ENCODE measurements at places on chromosomes 11 and 22.

GRCh38 chr11:70065318-70066135, 12.6 kb upstream of the ANO1 start:
- no peak for DNase-seq

- DNase-seq = no peak
These were observed 1.2 kb downstream of the GRK2 start for GRCh38 chr11:67267188-67268080.

GRCh38 chr11:135019899-135020298, 607.9 kb upstream of the B3GAT1 start:
- DNase-seq = no peak

- DNase-seq = peak; percentile 8
These were observed 648 bp downstream of the PAFAH1B2 start for GRCh38 chr11:117144477-117145392.

- no peak for DNase-seq
These were observed 78.6 kb downstream of the MAML2 start for GRCh38 chr11:96264364-96264763.

- DNase-seq = no peak
These were observed 5.8 kb downstream of the CYB5R2 start for GRCh38 chr11:7667460-7667859.

GRCh38 chr22:47324435-47324990, 562.1 kb downstream of the TBC1D22A start:
- no peak for DNase-seq

- peak; percentile 2 for DNase-seq
These were observed 13.1 kb downstream of the TAF1D start for GRCh38 chr11:93727985-93728791.

- no peak for DNase-seq
These were observed at the start of gene SMTNL1 for GRCh38 chr11:57536947-57537619. Gene SMTNL1 (plus strand): TSS chr11:57537595. CDS start chr11:57542643, 5,048 bp downstream.

DNA sequence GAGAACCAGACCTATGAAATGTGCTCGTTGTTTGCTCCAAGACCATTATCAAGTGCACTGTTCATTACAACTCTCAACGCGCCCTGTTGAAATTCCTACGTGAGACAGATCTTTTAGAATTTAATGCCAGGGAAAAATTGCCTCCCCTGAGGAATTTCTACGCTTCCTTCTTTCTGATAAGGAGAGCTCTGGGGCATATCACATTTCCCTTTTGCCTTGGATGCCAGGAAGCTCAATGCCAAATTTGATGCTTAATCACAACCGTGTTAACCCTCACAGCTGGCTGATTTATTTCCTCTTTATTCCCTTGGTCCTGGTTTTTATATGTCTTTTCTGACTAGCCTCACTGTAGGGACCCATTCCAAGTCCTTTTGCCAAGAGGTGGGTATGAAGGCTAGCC, 109.4 kb downstream of the MICAL2 start:
- DNase-seq = no peak

- DNase-seq = no peak
These were observed 2.8 kb upstream of the CCND1 start for GRCh38 chr11:69637941-69638871.

DNA sequence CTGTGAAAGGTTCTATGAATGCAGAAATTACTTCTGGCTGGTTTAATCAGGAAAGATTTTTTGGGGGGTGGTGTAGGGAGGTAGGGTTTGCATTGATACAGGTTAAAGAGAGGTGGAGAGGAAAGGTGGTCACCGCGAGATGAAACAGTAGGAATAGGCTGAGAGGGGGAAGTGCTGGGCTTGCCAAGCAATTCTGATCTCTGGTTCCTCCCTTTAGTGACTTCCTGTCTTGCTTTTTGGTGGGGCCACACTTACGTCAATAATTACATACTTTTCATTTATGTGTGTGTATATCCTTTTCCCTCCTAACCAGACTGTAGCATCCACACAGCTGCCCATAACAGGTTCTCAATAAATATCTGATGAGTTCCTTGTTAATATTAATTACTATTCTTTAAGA, 120.0 kb downstream of the CTNND1 start:
- DNase-seq = no peak

GRCh38 chr11:86174101-86175046, 70.2 kb upstream of the EED start:
- DNase-seq = no peak

DNA sequence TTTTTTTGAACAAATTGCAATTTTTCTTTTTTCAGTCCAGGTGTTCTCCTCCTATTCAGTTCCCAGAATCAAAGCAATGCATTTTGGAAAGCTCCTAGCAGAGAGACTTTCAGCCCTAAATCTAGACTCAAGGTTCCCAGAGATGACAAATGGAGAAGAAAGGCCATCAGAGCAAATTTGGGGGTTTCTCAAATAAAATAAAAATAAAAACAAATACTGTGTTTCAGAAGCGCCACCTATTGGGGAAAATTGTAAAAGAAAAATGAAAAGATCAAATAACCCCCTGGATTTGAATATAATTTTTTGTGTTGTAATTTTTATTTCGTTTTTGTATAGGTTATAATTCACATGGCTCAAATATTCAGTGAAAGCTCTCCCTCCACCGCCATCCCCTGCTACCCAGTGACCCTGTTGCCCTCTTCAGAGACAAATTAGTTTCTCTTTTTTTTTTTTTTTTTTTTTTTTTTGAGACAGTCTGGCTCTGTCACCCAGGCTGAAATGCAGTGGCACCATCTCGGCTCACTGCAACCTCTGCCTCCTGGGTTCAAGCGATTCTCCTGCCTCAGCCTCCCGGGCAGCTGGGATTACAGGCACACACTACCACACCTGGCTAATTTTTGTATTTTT, 6.2 kb upstream of the UBE4A start:
- DNase-seq = no peak

DNA sequence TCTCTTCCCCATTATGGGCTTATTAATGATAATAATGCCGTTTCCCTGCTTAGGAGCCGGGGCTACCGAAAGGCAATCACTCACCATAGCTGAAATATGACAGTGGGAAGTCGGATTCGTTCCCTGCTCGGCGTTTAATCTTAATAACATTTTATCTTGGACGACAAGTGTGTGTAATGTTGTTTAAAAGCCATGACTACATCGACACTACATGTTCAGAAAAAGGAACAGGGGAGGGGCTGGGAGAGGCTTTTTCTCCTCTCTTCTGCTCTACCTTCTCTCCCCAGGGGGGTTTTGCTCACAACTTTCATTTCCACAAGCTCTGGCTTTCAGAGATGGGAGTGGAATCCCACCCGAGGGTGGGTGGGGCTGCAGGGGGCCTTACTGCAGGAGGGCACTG, 105.5 kb downstream of the DSCAML1 start:
- no peak for DNase-seq

DNA sequence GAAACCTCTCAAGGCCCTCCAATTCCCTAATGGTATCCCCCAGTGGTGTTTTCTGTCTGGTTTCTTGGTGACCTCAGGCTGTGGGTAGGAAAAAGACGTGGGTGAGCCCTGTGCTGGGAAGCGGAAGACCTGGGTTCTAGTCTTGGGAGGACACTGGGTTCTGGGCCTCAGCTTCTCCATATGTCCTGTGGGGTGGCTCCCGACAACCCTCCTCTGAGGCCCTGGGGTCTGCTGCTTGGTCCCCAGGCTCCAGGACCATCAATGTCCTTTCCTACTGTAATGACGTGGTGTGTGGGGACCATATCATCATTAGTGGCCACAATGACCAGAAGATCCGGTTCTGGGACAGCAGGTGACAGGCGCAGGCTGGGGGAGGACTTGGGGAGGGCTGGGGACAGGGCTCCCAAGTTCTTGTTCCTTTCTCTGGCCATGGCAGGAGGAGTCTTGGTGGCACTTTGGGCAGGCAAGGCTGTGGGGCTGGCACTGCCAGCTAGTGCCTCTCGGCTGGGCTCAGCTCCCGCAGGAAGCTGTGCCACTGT, 12.8 kb downstream of the ATG16L2 start:
- DNase-seq = no peak

DNA sequence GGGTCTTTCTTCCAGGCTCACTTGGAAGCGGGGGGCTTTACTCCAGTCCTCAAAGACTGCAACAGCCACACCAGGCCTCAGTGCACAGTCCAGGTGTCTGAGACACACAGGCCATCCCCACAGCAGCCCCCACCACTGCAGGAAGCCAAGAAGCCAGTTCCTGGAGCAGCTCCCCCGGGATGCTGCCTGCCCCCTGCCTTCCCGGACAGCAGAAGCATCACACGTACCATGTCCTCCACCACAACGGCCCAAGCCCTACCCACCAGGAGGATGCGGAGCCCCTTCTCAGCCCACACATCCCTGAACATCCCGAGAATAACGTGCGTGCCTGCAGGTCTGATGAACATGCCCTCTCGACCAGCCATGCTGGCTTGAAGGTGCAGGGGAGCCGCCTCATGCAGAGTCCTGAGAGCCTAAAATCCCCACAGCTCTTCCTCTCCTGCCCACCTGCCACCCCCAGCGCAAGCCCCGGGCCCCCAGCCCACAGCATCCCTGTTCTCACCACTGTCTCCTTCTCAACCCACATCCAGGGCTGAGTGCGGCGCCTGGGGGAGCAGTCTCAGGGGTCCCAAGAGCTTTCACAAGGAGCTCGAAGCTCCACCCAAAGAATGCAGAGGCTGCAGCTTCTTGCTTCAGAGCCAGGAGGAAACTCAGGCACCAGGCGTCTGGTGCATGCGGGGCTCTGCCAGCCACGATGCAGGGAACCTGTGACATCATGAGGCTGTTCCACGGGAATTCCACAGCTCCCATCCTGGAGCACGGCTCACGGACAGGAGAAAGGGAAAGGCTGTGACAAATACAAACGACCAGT, 209.6 kb downstream of the BRD1 start:
- DNase-seq = no peak

DNA sequence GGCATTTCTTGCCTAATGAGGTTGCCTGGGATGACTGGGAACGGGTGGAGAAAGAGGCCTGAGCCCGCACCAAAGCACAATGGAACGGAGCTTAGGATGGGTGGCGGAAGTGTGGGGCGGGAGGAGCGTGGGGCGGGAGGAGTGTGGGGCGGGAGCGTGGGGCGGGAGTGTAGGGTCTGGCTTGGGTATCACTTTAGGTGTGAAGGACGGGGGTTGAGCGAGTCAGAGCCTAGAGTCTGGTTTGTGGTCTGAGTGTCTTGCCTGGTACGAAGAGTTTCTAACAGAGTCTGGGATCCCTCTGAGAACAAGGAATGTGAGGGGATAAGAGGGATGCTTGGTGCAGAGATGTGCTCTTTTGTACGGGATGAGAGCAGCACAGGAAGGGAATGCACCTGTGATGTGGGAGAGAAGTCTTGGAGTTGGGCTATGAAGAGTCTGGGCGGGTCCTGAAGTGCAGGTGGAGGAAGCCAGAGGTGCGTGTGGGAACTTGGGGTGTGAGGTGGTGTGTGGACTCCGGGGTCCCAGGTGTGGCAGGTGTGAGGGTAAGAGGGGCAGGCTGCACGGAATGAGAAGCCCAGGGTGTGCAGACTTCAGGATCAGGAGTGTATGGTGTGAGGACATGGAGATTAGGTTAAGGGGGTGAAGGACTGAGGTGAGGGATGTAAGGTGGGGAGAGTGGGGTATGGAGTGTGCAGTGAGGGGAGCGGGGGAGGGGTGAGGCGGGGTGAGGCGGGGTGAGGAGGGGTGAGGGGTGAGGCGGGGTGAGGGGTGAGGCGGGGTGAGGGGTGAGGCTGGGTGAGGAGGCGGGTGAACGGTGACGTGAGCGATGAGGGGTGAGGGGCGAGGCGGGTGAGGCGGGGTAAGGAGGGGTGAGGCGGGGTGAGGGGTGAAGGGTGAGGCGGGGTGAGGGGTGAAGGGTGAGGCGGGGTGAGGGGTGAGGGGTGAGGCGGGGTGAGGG, 1.0 kb downstream of the SYCE3 start:
- DNase-seq = no peak

DNA sequence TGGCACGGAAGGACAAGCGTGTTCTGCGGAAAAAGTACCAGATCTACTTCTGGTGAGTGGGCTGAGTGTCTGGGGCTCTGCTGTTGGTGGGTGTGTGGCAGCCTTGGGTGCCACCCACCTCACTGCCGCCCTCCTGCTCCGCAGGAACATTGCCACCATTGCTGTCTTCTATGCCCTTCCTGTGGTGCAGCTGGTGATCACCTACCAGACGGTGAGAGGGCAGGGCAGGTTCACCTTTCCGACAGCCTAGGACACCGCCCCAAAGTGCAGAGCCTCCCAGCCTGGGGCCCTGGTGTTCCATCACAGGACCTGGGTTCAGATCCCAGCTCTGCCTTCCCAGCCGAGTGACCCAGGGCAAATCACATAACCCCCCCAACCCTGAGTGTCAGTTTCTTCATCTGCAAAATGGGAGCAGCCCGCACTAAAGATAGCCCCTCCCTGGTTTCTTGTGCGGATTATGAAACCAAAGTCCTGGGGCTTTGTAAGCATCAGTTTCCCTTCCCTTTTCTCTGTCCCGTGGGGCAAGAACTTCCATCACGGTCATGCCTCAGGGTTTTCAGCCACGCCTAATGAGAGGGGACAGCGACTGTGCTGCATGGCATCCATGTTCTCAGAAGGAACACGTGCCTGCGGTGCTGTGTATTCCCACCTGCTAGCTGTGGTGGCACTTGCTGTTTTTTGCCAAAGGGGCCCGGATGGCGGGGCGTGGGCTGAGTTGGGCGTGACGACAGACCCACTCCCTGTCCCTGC, 9.8 kb upstream of the TAGLN start:
- no peak for DNase-seq

- DNase-seq = no peak
These were observed 23.8 kb downstream of the LRP4 start for GRCh38 chr11:46894506-46894905.

GRCh38 chr11:33290319-33290718, 33.1 kb downstream of the HIPK3 start:
- no peak for DNase-seq

DNA sequence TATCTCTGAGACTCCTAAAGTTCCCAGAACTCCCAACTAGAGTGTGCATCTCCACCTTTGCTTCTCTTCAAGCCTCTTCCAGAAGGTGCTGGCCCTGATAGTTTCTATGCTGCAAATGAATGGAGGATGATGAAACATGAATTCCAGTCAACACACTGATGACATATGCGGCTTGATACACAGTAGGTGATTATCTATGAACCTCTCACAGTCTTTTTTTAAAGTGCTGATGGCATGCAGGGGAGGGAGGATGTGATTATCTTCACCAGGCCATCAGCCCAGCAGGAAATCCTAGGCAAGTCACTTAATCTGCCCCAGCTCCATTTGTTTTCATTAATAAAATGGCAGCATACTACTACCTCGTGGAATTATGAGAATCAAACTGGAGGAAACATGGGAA, 548.5 kb downstream of the SOX6 start:
- DNase-seq = no peak

- no peak for DNase-seq
These were observed 179.1 kb upstream of the MTNR1B start for GRCh38 chr11:92790366-92790765.

DNA sequence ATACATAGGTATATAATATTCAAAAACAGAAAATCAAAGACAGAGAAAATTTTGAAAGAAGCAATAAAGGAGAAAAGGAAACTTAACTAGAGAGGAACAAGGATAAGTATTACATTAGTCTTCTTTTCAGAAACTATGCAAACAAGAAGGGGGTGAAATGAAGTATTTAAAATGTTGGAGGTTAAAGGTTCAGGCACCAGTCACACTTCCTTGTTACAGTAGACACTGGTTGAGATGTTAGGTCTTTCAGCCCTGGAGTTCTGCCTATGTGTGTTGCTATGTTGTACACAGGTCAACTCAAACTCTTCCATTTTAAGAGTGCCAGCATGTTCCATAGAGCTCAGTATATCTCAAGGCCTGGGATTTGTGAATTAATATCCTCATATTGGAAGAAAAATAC, 6.0 kb upstream of the MS4A4A start:
- no peak for DNase-seq

- peak; percentile 35 for DNase-seq
These were observed 486 bp downstream of the STIM1 start for GRCh38 chr11:3855808-3856491.

- DNase-seq = no peak
These were observed 245.7 kb downstream of the NXPE2 start for GRCh38 chr11:114924042-114924441.
